ENCODE measurements at places on chromosomes 12 and 14.
A peak's percentile ranks its signal among the peaks of the same experiment; 100 is the strongest.

DNA sequence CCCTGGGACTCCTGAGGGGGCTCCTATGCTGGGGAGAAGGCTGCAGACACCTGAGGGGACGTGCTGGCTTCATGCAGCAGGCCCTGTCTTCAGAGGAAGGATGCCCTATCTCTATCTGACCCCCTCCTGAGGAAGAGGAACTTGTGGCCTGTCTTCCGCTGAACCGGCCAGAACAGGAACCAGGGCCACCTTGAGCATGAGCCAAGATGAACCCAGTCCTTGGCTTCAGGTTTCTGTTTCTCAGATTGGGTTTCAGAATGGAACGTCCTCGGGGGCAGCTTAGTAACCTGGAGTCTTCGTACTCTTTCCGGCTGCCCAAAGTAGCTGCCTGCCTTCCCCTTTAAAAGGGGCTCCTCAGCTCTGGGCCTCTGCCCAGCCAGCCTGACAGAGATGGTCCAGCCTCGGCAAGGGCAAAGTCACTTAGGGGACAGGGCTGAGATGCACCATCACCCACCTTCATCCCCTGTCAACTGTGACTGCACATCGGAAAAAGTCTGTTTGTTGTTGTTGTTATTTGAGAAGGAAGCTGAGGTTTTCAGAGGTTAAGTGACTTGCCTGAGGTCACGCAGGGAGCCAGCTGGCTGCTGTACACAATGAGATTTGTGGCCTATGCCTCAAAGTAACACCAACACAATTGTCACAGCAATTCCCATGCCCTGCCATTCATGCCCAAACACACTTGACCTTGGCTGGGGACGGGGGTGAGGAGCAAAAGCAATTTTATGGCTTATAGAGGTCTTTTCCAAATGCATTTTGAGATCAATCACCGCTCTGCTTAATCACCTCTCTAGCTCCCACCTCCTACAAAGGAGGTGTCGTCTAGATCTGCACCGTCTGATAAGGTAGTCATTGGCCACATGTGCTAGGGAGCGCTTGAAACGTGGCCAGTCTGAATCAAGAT is 13.4 kb downstream of the ASB2 start:
- no peak for DNase-seq

- DNase-seq: peak; percentile 26
These were observed 23.0 kb downstream of the KLRK1 start for GRCh38 chr12:10366875-10367274.

DNA sequence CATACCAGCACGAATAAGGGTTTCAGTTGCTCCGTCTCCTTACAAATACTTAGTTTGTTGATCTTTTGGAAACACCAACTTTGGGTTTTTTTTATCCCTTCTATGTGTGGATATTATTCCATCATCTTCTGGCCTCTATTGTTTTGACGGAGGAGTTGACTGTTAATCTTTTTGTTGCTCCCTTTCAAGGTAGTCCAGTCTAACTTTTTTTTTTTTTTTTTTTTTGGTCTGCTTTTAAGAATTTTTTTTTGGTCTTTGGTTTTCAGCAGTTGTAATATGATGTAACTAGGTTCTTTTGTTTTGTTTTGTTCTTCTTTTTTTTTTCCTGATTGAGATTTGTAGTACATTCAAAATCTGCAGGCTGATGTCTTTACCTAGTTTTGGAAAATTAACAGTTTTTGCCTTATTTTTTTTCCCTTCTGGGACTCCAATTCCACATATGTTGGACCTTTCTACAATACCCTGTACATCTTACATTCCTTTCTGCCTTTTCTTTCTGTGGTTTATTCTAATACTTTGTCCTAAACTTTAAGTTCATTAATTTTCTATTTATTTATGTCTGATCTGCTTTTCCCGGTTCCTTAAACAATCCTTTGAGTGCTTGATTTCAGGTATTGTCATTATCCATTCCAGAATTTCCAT is 54.9 kb downstream of the DNAH10 start:
- no peak for DNase-seq

- peak; percentile 79 for DNase-seq
These were observed at the start of gene GPR162 for GRCh38 chr12:6821591-6822425. TSS of gene GPR162 (plus strand) at chr12:6821821. CDS start at chr12:6823899, 2,078 bp downstream.

DNA sequence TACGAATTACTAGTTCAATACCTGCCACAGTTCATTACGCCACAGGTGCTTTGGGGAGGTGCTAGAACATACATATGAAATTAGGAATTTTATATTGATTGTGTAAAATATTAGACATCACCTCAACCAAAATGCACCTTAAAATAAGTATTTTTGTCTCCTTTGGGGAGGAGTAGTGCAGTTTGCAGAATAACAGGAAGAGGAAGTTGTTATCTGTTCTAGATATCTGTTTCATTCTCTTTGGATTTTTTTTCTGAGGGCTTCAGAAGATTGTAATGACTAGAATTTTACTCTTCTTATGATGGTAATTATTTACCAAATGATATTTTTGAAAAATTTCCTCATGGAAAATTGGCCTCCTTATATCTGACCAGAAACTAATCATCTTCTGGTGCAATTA is 9.9 kb upstream of the GYS2 start:
- DNase-seq: no peak

DNA sequence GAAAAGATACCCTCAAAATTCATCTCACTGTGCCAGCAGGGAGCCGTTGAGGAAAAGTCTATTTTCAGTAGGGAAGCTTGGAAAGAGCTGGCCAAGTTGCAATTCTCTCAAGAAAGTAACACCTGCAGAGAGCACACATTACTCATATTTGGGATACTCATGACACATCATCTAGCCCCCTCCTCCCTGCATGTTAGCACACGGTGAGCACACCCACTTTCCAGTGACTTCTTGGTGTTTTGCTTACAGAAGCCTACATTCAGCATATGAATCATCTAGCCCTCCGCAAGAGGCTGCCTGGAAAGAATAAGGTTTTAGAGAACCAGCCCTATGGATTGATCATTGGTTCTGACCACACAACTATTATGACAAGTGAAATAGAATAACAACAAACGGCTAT is 124.5 kb downstream of the PTPRO start:
- no peak for DNase-seq

- no peak for DNase-seq
These were observed 45.6 kb upstream of the FERMT2 start for GRCh38 chr14:52996493-52996892.

Measured in cerebellar cortex (tissue), 1 donor.